Activated CD8-positive, alpha-beta memory T cell treated with anti-CD3 and anti-CD28 coated beads for 48 hours (primary cell): ENCODE measurements at places on chromosomes 3 and 15.

DNA sequence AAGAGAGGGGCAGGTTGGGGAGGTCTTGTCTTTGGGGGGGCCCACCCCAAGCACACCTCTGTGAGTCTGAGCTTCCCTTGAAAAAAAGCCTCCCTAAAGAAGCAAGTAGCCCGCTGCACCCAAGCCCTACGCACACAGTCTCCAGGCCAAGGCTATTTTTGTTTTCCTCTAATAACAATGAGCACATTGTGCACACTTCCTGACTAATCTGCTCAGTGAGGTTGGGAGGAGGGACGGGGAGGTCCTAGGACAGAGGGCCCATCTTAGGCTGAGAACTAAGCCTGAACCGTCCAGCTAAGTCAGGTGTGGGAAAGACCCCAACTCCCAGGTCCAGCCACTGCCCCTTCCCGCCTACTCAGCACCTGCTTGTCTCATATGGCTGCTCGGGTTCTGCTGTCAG is 87.2 kb downstream of the HMG20A start:
- DNase-seq = no peak

GRCh38 chr15:95923792-95924191 is 406.7 kb upstream of the NR2F2 start:
- DNase-seq = no peak

GRCh38 chr15:68112706-68113105 is 58.6 kb downstream of the PIAS1 start:
- DNase-seq = no peak

- DNase-seq = no peak
These were observed 428.0 kb downstream of the ROBO1 start for GRCh38 chr3:79339846-79340245.

GRCh38 chr15:34359416-34359815 is 7.6 kb downstream of the LPCAT4 start:
- no peak for DNase-seq

GRCh38 chr3:180626844-180627243 is 24.9 kb downstream of the TTC14 start:
- DNase-seq = no peak

- DNase-seq = no peak
These were observed 111.8 kb downstream of the TUSC7 start for GRCh38 chr3:116821371-116821770.
